GM04504 (cell line): ENCODE measurements at places on chromosomes 16 and 17.
A peak's percentile ranks its signal among the peaks of the same experiment; 100 is the strongest.

DNA sequence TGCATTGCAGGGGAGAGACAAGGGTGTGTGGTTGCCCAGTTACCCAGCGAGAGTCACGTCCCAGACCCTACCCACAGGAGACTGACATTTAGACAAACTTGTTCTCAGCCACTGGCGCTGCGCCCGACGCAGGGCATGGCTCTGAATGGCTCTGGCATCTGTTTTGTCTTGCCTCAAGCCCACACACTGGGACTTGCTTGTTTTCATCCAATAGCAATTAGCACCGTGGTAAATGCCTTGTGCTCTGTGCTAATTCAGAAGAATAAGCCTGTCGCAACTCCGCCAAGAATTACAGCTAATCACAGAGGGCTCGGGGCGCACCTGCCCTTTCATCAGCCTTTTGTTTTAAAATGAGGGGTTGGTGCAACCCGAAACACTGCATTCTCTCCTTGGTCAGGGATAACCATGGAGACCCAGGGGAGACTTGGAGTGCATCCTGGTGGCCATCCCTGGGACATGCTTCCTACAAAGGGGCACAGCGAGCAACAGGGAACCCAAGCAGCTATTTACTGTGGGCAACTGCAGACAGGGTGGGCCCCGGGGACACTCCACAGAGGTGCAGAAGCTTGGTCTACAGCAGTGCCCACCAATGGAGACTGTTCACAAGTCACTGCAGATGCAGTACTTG is 220.6 kb upstream of the ZFHX3 start:
- DNase-seq = peak; percentile 3

DNA sequence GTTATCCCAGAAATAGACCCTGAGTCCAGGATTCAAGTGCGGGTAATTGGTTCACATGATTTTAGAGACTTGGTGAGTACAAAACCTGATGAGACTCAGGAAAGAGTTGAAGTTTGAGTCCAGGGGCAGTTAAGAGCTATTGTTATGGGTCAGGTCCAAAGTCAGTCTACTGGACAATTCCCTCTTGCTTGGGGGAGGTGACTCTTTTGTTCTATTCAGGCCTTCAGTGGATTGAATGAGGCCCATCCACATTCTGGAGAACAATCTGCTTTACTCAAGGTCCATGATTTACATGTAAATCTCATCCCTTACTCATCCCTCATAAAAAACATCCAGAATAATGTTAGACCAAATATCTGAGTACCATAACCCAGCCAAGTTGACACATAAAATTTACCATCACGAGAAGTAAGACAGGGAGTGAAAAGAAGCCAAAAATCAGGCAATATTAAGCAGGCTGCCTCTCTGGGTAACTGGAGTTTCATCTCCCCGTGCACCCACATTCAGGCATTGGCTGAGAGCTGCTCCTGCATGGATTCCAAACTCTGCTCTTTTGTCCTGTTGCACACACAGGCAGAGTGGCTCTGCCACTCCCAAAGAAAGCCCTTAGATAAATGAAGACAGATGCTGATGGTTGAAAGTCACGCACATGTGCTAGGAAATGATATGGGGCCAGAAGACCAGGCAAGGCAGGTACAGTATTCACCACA is 156.0 kb upstream of the SALL1 start:
- peak; percentile 31 for DNase-seq

DNA sequence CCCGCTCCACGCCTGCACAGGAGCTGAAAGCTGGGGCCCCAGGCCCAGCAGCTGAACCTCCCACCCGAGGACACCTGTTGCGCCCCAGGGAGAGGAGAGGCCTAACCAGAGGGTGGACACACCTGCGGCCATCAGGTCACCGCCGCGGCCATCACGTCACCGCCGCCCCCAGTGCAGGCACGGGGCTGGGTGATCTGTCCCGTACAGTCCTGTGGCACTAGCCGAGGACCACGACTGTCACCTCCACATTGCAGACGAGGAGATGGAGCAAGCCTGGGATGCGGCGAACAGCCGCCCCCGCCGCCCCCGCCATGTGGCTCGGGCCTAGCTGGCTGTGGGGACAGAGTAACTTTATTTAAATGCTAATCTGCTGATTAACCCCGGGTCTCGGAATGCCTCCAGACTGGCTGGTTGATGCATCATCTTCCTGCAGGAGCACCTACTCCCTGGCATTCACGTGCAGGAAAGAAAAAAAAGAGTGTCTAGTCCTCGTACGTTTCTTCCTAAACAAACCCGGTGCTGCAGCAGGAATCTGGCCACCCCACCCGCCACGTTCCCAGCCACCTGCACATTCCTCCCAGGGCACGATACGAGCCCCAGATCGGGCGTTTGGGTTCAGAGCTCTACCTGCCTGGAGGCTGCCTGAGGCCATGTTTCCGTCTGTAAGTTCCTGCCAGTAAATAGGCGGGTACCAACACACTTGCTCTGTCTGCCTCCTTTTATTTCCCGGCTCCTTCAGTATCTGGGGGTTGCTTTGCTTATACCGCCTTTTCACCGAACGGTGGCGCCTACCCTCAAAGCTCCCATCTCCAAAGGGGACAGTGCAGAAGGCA is 29.9 kb downstream of the PIEZO1 start:
- DNase-seq = no peak

DNA sequence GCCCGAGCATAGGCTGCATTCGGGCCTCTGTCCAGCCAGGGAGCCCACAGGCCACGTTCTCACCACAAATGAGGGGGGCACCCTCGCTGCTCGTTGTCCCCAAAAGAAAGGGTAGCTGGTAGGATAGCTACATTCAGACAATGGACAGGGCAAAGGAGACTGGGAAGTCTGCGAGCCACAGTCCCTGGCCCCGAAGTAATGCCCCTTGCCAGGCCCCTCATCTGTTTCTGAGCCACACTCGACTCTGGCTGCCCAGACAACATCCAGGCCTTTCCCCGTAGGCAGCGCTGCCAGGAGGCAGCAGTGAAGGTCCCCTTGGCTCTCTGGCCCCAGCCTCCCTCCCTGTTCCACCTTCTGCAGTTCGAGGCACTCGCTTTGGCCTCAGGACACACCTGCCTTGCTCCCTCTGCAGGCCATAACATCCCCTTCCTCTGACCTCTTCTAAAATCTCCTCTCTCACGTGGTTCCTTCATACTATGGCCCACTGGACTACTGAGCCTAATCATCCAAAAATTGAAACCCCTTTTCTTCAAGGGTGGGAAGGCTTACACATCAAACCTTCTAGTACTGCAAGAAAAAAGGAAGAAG is 12.2 kb downstream of the AIPL1 start:
- no peak for DNase-seq

GRCh38 chr16:9316008-9316407 is 224.6 kb downstream of the HAPSTR1 start:
- no peak for DNase-seq

GRCh38 chr16:62907562-62907961 is 871.3 kb upstream of the CDH8 start:
- DNase-seq = no peak

DNA sequence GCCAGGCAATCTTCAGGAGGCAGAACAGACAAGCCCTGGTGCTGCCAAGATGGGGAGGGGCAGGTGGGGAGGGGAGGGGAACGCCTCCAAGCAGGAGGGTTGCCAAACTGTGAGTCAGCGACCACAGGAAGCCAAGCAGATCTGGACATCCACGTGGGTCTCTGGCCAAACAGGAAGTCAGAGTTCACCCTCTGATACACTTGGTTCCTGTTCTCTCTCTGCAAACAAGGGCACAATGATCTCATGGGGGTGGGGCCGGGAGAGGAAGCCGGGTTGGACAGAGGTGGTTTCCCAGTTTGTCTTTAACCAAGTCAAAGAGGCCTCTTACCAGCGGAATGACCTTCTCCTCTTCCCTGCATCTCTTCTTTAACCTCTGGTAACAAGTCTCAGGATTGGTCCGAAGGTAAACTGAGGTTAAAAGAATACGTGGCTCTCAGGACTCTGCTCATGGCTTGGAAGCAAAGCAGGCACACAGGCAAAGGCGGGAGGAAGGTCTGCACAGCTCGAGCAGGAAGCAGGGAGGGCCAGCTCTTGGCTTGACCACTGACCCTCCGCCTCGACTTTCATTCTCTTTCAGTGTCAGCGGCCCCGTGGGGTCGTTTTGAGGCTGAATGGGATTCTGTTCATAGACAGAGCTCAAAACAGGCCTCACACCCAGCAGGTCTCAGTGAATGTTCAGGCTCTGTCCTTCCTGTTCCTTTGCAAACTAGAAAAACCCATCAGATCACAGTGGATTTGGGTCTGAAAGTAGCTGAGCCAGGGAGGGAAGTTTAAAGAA is 32.9 kb downstream of the TK2 start:
- DNase-seq = peak; percentile 97

GRCh38 chr16:1045310-1045992 is 27.1 kb upstream of the SSTR5 start:
- no peak for DNase-seq

GRCh38 chr17:170130-170670 is 11.2 kb downstream of the DOC2B start:
- DNase-seq = no peak

DNA sequence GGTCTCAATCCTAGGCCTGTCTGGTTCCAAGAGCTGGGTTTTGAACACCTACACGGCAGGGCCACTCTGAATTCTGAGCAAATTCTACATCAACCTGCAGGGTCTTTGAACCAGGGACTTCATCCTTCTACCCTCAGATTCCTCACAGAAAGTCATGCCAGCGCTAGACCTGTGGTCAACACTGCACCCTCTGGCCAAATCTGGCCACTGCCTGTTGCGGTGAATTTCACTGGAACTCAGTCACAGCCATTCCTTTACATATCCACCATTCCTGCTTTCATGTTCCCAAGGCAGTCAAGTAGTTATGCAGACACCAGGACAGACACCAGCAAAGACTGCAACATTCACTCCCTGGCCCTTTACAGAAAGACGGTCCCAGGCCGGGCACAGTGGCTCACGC is 144.6 kb downstream of the C16orf95 start:
- DNase-seq = no peak

DNA sequence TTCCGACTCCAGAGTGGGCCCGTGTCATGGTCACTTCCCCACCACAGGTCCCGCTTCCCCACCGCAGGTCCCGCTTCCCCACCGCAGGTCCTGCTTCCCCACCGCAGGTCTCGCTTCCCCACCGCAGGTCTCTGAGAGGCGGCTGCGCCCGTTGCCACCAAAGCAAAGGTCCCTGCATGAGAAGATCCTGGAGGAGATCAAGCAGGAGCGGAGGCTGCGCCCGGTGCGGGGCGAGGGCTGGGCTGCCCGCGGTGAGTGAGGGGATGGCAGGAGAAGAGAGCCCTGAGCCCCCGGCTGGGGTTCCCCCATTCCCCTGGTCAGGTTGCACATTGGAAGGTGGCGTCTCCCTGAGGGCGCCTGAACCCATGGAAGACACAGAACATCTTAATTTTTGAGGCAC is 17.4 kb upstream of the TCF25 start:
- DNase-seq = no peak

DNA sequence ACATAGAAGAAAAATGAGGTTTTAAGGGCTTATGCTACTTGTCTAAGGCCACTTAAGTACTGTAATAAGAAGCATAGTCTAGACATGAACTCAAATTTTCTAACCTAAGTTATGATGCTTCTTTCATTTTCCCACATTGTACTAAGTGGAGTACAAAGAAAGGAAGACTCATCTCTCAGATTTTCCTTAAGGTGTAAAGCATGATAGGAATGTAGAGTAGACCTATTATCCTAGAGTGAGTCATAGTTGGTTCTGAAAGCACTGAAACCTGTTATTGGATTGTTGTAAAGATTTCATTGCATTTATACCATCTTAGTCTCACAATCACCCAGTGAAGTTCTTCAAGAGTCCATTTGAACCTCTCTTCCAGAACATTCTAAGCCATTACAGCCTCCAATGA is 343.8 kb downstream of the TOX3 start:
- DNase-seq = no peak

DNA sequence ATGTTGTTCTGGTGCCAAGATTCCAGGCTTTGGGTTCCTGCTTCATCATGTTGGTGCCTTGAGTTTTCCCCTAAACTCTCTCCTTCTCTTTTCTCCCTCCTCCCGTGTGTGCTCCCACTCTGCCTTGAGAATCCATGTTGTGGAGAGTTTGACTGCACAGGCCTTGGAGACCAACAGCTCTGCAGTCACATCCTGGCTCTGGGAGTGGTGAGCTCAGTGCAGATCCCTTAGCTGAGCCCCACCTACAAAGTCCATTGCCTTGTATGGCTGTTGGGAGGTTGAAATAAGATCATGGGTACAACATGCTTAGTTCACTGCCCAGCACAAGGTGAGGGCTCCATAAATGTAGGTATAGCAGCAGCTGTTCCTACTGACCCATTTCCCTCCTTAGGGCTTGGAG is 85.9 kb downstream of the IRX3 start:
- DNase-seq = no peak

DNA sequence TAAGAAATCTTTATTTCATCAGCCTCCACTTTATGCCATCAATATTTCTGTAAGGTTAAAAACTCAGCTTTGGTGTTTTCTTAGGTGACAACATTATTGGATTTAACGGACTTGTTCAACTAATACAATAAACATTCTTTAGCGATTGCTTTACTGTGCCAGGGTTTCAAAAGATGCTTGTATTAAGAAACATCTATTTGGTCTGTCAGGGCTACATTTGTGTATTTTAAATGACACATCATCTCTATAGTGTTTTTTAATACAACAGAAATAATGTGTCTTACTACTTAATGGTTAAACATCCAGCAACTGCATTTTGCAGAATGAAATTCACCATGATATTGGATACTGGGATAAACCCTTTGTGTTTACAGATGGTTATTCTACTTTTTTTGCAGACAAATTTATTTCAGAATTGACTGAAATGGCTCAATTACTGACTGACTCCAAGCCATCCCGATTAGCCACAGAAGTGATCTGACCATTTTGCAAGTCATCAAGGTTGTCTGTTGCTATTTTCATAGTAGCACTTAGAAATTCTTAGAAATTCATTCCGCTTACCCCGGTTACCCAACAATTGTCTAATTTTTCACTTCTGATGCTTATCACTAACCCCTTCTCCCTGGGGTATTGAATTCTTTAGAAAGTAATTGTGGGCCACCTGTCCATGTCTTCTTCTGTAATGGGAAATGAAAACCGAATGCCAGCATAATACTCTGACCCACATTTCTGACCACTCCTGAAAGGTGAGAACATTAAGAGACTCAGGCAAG is 63.7 kb downstream of the HS3ST3A1 start:
- DNase-seq = no peak

- no peak for DNase-seq
Measured at GRCh38 chr16:56771558-56772279, 41.8 kb downstream of the NUP93 start.

GRCh38 chr17:72407336-72407909 is 286.6 kb downstream of the SOX9 start:
- peak; percentile 99 for DNase-seq

- no peak for DNase-seq
Measured at GRCh38 chr17:82244413-82245133, 15.7 kb downstream of the SLC16A3 start.

- no peak for DNase-seq
Measured at GRCh38 chr17:45740553-45741330, 43.4 kb upstream of the CRHR1 start.
